ENCODE measurements at places on chromosomes 5 and 9. TPM values are rescaled to one million over a fixed set of nuclear protein-coding genes. Genes with fewer than 3 reads are reported as not detected.

The WDR70 gene
- total RNA-seq: 34.5 TPM

The TMC1 gene
- 0.74 TPM for total RNA-seq

The PDE8B gene
- under 0.01 TPM for total RNA-seq

The EPB41L4B gene
- total RNA-seq: 0.79 TPM

The PCDHB2 gene
- total RNA-seq: 0.88 TPM

The CDH9 gene
- total RNA-seq: not detected

The ABO gene
- total RNA-seq: under 0.01 TPM

The KCNMB1 gene
- not detected for total RNA-seq

The PRR16 gene
- total RNA-seq: not detected

The PPWD1 gene
- total RNA-seq: 53.6 TPM

The RNF208 gene
- 0.14 TPM for total RNA-seq

The C9 gene
- total RNA-seq: 0.34 TPM

The AGGF1 gene
- total RNA-seq: 33.8 TPM

The PDCD1LG2 gene
- total RNA-seq: 4.4 TPM

The GABBR2 gene
- 0.68 TPM for total RNA-seq

The BTNL8 gene
- total RNA-seq: 0.19 TPM

The RICTOR gene
- total RNA-seq: 44.7 TPM

The IRGM gene
- total RNA-seq: not detected

The CYSRT1 gene
- 0.37 TPM for total RNA-seq

The PHYHD1 gene
- 0.85 TPM for total RNA-seq

The TXNDC8 gene
- total RNA-seq: not detected

The NRG2 gene
- total RNA-seq: 0.51 TPM

The WDR38 gene
- not detected for total RNA-seq

The SLC6A7 gene
- not detected for total RNA-seq

The TIFAB gene
- not detected for total RNA-seq

The STK32A gene
- total RNA-seq: not detected

The EGR1 gene
- total RNA-seq: 4.8 TPM

The CD72 gene
- not detected for total RNA-seq

The PCDHGA1 gene
- 0.33 TPM for total RNA-seq

The SH3GL2 gene
- total RNA-seq: 0.17 TPM

The GHR gene
- total RNA-seq: 3.2 TPM

The NTRK2 gene
- total RNA-seq: 0.05 TPM

The PTRH1 gene
- total RNA-seq: 24.7 TPM

The ROPN1L gene
- total RNA-seq: 0.68 TPM

The ENHO gene
- total RNA-seq: not detected

The IFNB1 gene
- not detected for total RNA-seq

The WWC1 gene
- total RNA-seq: 26.2 TPM

The IRX2 gene
- 1.7 TPM for total RNA-seq

The DOLK gene
- total RNA-seq: 45.6 TPM

The OMD gene
- 0.23 TPM for total RNA-seq

The RASGRF2 gene
- 26.4 TPM for total RNA-seq

The PCDHA9 gene
- total RNA-seq: under 0.01 TPM

The ANKRD20A1 gene
- total RNA-seq: 1.7 TPM

The STC2 gene
- 11.7 TPM for total RNA-seq

The LCN2 gene
- total RNA-seq: 0.14 TPM

The CMYA5 gene
- total RNA-seq: 0.05 TPM

The MGAT1 gene
- total RNA-seq: 124 TPM

The SPATA31C1 gene
- total RNA-seq: not detected

The PCDHA6 gene
- total RNA-seq: 0.17 TPM

The IFNA13 gene
- total RNA-seq: not detected

The SPATA31A3 gene
- not detected for total RNA-seq

All from dermis blood vessel endothelial cell (primary cell).